NCI-H1417 treated with DMSO at 0.1 percent for 48 hours (cell line): ENCODE measurements at places on chromosomes 3 and 15.

GRCh38 chr15:79978655-79979514, 7.9 kb upstream of the BCL2A1 start:
- DNase-seq, result no peak

- no peak for DNase-seq
Observed at GRCh38 chr15:31238906-31239305, 87.7 kb upstream of the KLF13 start.

DNA sequence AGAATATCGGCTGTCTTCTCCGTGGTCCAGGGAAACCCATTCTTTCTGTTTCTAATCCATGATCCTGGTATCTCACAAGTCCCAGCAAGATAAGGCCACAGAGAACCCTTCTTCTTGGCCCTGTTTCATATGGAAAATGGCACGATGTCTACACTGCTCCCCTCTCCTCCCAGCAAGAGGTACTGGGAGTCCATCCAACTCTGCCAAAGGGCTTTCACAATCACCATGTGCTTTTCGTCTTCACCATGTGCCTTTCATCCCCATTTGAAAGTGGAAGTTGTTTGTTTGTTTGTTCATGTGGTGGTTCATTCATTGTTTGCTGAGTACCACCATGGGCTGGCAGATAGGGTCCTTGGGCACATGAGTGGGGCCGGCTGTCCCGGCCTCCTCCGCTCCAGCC, 5.5 kb downstream of the ITIH3 start:
- DNase-seq, result no peak

GRCh38 chr3:66486202-66486601, 14.6 kb downstream of the LRIG1 start:
- DNase-seq, result no peak

DNA sequence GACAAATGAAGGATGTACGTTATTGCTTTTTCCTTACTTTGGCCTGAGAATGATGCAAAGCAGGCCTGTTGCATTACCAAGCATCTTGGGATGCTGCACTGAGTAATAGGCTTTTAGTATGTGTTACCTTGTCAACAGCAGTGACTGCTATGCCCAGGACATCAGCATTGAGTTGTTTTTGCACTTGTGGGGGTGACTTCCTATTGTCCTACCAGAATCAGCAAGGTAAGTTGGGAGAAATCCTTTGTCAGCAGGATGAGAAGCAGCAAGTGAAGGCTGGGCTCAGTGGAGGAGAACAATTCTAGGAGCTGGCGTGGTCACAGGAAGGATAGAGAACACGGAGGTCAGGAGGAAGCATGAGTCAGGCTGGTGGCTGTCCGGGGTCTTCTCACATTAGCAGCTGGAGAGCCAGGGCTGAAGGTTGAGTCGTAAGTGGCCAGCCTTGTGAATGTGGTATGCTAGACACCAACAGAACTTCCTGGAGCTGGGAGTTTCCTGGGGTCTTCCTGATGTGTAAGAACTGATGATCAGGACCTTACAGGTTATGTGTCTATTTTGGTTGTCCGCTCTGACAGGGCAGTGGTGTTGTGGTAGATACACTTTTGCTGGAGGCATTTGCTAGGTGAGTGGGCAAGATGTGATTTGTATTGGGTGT, 142.7 kb downstream of the FNDC3B start:
- no peak for DNase-seq

DNA sequence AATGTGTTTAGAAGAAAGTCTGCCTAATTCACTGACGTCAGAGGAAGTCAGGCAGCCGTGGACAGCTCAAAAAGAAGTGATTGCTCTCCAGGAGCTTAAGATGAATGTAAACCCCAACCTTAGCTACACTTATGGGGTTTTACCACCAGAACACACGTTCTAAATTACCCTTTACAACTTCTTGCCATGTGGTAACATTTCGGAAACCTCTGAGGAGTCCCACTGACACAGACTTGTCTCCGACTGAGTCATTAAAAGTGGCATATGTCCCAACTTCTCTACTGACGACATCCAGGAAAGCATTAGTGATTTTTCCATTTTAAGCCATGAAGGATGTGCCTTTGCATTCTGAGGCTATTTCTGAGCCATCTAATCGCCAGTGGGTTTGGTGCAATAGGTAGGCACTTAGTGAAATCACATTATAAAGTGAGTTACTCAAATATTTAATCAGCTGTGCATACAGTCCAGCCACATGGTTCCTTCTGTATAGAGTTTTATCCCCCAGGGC, 32.4 kb downstream of the C2CD4A start:
- no peak for DNase-seq

DNA sequence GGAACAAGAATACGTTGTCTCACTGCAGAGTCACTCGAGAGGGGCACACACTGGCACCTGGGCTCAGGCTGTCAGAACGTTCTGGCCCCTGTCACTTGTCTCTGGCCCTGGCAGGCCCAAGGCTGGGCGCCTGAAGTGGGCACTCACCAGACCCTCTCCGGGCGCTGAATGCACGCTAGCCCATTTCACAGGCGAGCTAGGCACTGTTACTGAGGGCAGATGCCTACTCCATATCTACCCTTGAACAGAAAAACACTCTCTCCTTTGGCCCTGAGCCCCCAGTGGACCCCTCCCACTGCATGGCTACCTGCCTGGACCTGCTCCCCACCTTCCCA, 42.3 kb upstream of the IQSEC1 start:
- DNase-seq, result no peak

DNA sequence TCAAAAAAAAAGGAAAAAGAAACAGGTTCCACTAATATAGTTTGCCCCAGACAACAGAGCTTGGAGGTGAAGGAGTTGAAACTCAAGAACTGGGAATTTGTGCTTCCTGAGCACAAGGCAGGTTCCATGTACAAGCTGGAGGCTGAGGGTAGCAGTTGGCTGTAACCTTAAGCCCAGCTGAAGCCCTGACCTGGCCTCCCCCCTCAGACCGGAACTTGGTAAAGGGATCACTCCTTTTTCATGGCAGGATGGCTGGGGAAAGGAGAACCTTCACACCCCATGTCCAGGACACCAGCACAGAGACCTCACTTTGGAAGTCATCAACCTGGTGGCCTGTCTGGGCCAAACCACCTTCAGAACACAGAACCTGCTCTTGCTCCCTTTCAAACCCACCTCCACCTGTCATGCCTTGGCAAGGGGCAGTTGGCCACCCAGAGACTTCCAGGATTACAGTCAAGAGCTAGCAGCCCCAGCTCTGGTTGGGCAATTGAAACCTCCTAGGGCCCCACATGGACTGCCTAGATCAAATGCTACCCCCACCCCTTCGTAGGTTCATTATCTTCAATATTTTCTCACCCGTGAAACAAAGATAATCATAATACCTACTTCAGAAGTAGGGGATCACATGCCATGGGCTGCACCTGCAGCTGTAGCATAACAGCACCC, 3.5 kb downstream of the RPL29 start:
- DNase-seq, result no peak

GRCh38 chr15:56919609-56920366, 1.3 kb downstream of the TCF12 start:
- no peak for DNase-seq

GRCh38 chr15:89500397-89501270, 4.3 kb upstream of the RHCG start:
- DNase-seq, result no peak

DNA sequence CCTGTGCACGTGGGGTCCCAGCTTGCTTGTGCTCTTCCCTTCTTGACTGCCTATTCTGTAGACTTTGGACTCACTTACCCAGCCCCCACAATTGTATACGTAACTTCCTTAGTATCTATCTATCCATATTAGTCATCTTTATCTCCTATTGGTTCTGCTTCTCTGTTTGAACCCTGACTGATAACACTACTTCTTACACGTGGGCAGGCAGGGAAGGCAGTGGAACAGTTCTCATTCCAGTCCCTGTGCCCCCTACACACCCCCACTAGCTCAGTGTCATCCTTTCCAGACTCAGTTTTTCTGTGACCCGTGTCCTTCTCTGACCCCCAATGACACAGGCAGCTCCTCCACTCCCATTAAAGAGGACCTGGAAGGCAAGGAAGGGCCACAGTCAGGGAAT, 74.2 kb upstream of the FBN1 start:
- no peak for DNase-seq

DNA sequence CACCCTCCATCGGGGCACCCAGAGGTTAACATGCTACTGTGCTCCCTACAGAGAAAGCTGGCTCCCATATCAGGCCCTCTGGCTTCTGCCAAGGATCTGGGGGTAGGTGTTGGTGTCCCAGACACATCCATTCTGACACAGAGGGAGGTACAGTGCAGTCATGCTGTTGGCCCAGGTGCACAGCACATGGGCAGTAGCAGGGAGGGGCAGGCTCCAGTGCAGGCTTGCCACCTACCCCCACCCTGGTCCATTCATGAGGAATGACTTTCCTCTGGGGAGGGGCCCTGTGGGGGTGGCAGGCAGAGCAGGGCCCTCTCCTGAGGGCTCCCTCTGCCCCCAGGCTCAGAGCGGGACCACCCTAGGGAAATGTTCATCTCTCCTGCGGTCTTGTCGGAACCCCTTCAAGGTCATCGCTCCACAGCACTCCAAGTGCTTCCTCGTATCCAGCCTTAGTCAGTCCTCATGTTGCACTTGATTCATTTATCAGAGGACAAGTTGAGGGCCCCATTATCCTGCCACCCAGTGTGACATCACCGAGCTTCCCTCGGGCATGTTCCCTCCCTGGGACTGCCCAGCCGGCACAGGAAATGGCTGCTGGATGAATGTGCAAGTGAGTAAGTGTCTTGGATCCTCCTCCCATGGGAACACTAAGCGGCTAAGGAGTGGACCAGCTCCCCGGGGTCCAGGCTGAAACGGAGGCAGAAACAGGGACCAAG, 10.0 kb downstream of the DUSP7 start:
- DNase-seq, result no peak

- DNase-seq, result no peak
Observed at GRCh38 chr3:185813205-185813604, 11.6 kb downstream of the IGF2BP2 start.

DNA sequence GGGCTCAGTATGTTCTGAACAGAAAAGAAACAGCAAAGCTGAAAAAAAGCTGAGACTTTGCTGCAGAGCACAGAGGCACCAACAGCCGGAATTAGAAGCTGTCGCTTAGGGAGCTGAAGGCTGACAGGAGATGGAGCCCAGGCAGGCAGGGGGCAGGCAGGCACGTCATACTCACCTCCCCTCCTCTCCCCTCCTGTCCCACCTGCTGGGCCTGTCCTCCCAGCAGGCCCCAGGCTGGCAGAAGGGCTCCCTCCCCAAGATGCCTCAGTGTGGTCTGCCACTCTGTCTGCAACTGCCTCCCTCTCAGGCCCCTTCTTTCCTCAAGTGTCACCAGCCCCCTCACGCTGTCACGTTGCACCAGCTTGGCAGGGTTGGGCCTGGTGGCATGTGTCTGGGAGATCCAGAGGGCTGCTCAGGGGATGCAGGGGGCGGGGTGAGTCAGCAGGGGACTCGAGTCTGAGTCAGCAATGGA, 3.2 kb upstream of the ANKRD63 start:
- DNase-seq, result no peak

GRCh38 chr15:78761891-78762385, 49.3 kb downstream of the ADAMTS7 start:
- DNase-seq, result no peak

DNA sequence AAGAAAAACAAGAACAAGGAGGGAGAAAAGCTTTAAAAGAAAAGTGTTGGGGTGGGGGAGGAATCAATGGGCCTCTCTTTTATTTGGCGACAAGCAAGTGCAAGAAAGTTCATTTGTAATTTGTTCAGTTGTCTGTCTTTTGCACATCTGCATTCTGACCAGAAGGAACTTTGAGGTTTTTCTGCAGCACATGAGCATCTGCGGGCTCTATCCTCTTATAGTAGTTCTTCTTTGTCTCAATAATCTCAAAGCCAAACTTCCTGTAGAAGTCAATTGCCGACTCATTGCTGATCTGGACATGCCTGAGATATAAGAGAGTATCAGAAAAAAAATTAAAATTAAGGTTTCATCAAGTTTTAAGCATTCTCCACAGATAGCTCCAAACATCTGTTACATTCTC, 24.4 kb downstream of the NAA50 start:
- no peak for DNase-seq

GRCh38 chr3:178455226-178455625, 81.0 kb upstream of the KCNMB2 start:
- DNase-seq, result no peak

DNA sequence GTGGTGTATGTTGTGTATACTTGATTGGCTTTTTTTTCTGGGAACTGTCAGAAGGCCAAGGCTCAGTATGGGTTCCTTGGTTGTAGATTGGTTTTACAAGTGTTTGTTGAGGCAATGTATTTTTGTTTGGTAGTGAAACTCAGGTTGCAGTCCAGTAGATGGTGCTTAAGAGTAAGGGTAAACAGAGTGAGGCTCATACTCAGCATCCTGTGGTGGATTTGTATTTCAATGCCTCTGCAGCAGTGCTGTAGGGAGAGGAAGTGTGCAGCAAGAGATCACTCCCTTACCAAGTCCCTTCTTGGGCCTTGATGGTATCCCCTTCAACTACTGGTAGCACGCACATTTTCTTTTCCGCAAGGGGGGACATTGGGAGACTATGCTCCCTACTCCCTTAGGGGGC, 428.5 kb upstream of the CNTN3 start:
- DNase-seq, result no peak

GRCh38 chr3:78794431-78794830, 973.4 kb downstream of the ROBO1 start:
- DNase-seq, result no peak

DNA sequence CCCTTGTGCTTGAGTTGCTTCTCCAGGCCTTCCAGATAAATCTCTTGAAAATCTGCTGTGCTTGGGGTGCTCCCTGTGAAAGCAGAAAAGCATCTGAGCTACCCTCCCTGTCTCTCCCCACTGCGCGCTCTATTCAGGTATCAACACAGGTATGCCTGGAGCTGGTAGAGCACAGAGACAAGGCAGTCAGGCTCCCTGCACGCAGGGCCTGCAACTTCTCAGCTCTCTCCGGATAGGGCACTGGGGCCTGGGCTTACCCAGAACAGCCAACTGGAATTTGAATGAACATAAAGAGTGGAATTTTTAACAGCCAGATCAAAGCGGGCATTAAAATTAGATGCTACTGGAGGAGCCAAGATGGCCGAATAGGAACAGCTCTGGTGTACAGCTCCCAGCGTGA, 183.6 kb downstream of the XXYLT1 start:
- no peak for DNase-seq

DNA sequence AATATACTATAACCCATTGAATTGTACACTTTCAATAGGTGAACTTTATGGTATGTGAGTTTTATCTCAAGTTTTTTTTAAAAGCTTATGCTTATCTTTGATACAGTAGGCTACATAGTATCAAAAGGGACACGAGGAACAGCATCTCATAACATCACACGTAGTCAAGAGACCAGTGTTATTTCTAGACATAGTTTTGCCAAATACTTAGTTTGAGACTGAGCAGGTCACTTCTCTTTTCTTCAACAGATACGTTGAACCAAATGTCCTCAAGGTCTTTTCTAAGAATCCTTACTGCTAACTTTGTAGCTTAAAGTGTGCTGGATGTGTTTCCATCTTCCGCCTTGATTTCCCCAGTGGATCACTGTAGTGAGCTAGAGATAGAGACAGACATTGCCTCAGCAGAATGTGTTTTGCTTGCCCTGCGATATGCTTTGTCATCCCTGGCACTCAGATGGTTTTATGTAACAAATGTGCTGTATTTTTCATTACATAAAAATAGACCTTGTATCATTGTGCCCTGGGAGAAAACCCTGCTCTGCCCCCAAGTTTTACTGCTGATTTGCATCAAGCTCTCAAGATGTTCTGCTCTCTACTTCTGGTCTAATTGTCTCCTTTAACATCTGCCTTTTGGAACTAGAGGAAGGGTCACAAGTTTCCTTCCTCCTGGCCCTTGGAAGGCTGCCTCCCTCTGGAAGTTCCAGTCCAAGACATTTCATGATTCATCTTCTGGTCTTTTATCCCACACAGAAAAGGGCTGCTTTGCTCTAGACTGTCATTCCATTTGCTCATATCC, 426.4 kb upstream of the RGMA start:
- no peak for DNase-seq
